ENCODE measurements at places on chromosomes 1 and 21.

- DNase-seq, result no peak
- no peaks in the 10 kb centered on the region for H3K36me3 ChIP-seq
- no peaks in the 10 kb centered on the region for H3K4me1 ChIP-seq
- no peak overlapping the region for H3K4me3 ChIP-seq
These were observed 95.0 kb downstream of the TEX35 start for GRCh38 chr1:178607718-178608408.

DNA sequence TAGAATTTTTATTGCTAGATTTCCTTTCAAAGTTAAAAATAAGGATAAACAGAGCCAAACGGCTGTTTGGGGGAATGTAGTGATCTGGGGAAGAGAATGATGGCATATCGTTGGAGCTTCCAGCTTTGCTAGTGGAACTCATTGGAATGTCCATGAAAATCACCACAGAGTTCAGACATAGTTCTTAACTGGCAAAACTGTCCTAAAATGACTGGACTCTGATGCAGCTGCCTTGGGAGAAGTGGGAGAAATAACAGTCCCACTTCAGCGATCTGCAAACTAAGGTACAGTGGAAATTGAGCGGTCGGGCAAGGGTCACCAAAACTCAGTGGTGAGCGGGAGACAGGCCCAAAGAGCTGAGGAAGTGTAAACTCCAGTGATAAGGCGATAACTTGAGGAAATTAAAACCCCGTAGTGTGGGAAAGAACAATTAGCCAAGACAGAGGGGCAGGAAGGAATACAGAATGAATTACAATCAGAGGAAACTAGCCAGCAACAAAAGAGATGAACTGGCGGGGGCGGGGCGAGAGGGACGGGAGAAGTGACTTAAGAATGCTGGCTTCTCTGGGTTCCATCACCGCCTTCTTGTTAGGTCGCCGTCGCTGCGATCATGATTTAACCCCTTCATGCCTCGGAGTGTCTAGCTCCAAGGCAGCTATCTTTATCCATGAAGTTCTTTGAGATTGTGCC, 89.8 kb upstream of the ARHGAP29 start:
- H3K4me3 ChIP-seq, result no peak overlapping the region
- no peak for DNase-seq
- no peaks in the 10 kb centered on the region for H3K36me3 ChIP-seq
- peaks cover 53% of the 10 kb centered on the region for H3K27me3 ChIP-seq
- no peaks in the 10 kb centered on the region for H3K4me1 ChIP-seq

- DNase-seq, result no peak
- no peak overlapping the region for H3K4me3 ChIP-seq
- H3K27me3 ChIP-seq, result no peaks in the 10 kb centered on the region
- H3K27ac ChIP-seq, result peak overlapping the region; percentile 44
These were observed 23.4 kb downstream of the POFUT2 start for GRCh38 chr21:45264146-45264911.

- H3K27me3 ChIP-seq, result peaks cover 49% of the 10 kb centered on the region
- H3K27ac ChIP-seq, result no peak overlapping the region
- DNase-seq, result no peak
These were observed 641.8 kb downstream of the MATN1 start for GRCh38 chr1:30081379-30082102.

GRCh38 chr1:218350035-218350525, 4.9 kb downstream of the TGFB2 start:
- H3K4me1 ChIP-seq, result peaks cover 50% of the 10 kb centered on the region
- no peak for DNase-seq
- no peaks in the 10 kb centered on the region for H3K36me3 ChIP-seq
- H3K4me3 ChIP-seq, result no peak overlapping the region

DNA sequence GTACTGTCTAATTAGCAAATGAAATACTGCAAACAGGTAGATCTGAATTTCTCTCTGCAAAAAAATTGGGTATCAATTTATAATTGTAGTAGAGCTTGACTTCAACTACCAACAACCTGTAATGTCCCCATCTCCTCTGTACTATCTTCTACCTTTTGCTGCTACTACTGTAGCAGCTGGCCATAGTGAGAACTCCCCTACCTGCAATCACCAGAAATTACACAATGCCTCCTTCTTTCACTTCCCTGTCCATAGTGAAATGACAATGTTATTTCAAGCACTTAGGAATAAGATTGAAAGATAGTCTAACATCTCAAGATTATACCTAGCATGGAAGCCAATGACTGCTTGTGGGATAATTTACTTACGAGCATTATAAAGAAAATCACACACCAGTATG, 100.4 kb downstream of the ACBD6 start:
- H3K4me1 ChIP-seq, result peaks cover 7% of the 10 kb centered on the region
- no peak overlapping the region for H3K4me3 ChIP-seq
- no peak for DNase-seq
- H3K36me3 ChIP-seq, result peaks cover 7% of the 10 kb centered on the region
- H3K27me3 ChIP-seq, result no peaks in the 10 kb centered on the region

DNA sequence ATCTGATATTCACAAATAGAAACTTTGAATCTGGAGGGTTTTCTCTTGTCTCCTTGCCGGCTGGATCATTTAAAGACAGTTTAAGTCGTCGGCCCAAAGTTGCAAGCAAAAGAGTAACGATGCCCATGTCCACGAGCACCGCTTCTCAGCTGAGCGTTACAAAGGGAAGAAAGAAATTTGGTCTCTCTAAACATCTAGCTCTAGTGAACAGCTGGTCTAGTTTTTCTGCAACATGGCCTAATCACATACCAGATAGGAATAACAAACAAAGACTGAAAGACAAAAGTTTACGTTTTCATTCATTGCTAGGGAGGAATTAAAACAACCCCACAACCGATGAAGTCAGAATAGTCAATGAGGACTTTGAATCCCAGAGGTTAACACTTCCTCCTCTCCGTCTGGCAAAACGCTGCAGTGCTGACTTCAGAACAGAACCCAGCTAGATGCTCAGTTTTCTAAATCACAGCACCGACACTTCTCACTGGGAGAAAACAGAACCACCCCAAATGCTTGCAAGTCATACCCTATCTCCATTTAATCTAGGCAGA, 69.4 kb downstream of the NTPCR start:
- H3K27ac ChIP-seq, result peak overlapping the region; percentile 51
- H3K27me3 ChIP-seq, result no peaks in the 10 kb centered on the region
- no peaks in the 10 kb centered on the region for H3K4me1 ChIP-seq
- DNase-seq, result no peak
- H3K4me3 ChIP-seq, result no peak overlapping the region
- peaks cover 41% of the 10 kb centered on the region for H3K36me3 ChIP-seq

- no peak overlapping the region for H3K4me3 ChIP-seq
- no peaks in the 10 kb centered on the region for H3K27me3 ChIP-seq
- H3K27ac ChIP-seq, result no peak overlapping the region
- H3K36me3 ChIP-seq, result peaks cover 29% of the 10 kb centered on the region
These were observed 27.5 kb downstream of the PEX14 start for GRCh38 chr1:10502206-10502605.

DNA sequence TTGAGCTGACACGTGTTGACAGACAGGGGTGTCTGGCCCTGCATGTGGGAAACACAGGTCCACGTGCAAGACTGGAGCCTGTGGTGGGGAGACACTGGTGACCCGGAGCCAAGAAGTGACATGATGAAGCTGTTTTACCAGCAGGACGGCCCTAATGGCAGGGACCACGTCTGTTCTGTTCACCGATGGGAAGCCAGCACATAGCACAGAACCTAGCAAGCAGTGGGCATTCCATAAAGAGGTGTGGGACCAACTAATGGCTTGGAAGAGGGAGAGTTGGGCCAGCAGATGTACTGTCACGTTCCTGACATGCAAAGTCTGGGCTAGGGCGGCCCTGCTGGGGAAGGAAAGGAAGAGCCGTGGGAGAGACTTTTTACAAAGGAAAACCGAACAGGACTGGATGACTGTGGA, 15.3 kb downstream of the NAV1 start:
- no peaks in the 10 kb centered on the region for H3K36me3 ChIP-seq
- H3K4me1 ChIP-seq, result no peaks in the 10 kb centered on the region
- H3K27ac ChIP-seq, result no peak overlapping the region
- no peak for DNase-seq
- no peak overlapping the region for H3K4me3 ChIP-seq
- H3K27me3 ChIP-seq, result peaks cover 1% of the 10 kb centered on the region

GRCh38 chr1:234932106-234932505, 196.5 kb downstream of the TOMM20 start:
- H3K4me1 ChIP-seq, result peaks cover 48% of the 10 kb centered on the region
- DNase-seq, result no peak
- H3K36me3 ChIP-seq, result no peaks in the 10 kb centered on the region

DNA sequence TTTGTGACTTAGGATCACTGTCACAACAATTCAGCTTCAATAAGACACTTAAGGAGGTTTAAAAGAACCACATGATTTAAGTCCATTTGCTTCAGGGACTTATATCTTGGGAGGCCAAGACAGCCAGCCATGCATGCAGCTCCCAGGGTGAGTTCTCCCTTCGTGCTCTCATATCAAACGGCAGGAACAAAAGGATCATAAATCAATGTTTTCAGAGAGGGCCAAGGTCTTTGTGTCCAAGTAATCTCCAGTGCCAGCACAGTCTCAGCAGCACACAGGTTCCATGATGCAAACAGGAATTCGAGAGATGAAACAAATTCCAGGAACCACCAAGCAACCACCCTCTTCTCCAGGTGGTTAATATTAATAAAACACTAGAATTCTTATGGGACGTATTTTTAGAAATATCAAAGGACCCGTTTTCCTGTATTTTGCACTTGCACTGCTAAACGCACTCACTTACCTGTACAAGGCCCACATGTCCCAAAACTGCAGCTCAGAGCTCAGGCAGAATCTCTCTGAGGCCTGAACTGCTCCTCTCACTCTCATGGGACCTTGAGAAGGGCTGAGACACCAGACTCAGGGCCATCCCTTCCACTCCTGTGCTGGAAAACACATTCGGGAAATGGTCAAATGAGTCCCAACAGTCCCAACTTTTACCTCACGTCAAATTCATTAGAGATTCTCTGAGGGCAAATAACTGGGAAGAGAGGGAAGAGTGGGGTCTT, 100.0 kb upstream of the RAB4A start:
- no peaks in the 10 kb centered on the region for H3K4me1 ChIP-seq
- no peak overlapping the region for H3K27ac ChIP-seq
- DNase-seq, result no peak
- H3K27me3 ChIP-seq, result peaks cover 2% of the 10 kb centered on the region
- H3K4me3 ChIP-seq, result no peak overlapping the region

DNA sequence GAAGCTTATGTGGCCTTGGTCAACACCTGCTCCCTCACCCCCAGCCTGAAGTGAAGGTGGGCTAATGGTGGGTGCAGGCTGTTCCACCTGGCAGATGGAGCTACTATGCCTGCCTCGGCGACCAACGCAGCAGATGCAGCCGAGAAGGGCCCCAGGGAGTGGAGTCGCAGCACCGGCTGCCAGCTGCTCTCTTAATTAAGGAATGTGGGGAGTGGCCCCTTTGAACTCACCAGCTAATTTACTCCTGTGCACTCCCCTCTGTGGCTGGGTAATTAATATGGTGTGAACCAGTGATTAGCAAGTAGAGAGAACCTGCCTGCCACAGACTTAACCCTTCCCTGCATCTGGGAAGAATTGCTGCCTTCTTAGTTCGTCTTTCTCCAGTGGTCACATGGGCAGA, 3.3 kb upstream of the SLAMF8 start:
- H3K27me3 ChIP-seq, result no peaks in the 10 kb centered on the region
- H3K4me1 ChIP-seq, result peaks cover 65% of the 10 kb centered on the region
- no peak overlapping the region for H3K4me3 ChIP-seq
- H3K36me3 ChIP-seq, result peaks cover 4% of the 10 kb centered on the region

GRCh38 chr21:32728456-32728839, 635 bp upstream of the SYNJ1 start:
- no peaks in the 10 kb centered on the region for H3K27me3 ChIP-seq
- peak overlapping the region; percentile 97 for H3K4me3 ChIP-seq
- peak overlapping the region; percentile 88 for H3K27ac ChIP-seq
- peaks cover 64% of the 10 kb centered on the region for H3K4me1 ChIP-seq
- no peak for DNase-seq
- H3K36me3 ChIP-seq, result peaks cover 13% of the 10 kb centered on the region

GRCh38 chr1:221783437-221783836, 41.5 kb upstream of the DUSP10 start:
- no peak for DNase-seq
- H3K4me1 ChIP-seq, result peaks cover 50% of the 10 kb centered on the region
- no peaks in the 10 kb centered on the region for H3K27me3 ChIP-seq
- H3K36me3 ChIP-seq, result no peaks in the 10 kb centered on the region
- peak overlapping the region; percentile 65 for H3K27ac ChIP-seq

DNA sequence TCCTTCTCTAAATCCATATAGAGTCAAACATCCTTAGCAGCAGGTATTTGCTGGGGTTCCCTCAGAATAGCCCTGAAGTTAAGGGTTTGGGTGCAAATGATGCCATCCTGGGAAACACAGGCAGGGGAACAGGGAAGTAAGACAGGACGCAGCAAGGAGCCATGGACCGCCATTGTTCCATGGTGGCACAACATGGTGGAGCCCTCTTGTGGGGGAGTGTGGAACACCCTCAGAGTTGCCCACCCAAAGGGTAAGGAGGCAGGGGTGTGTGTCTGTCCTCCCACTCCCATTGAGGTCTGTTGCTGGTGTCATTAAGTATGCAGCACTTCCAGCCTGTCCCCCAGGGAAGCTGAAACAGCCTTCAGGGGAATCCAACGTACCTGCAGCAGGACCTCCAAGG, 20.4 kb upstream of the RCAN1 start:
- no peaks in the 10 kb centered on the region for H3K27me3 ChIP-seq
- H3K4me3 ChIP-seq, result no peak overlapping the region
- no peaks in the 10 kb centered on the region for H3K36me3 ChIP-seq
- peaks cover 5% of the 10 kb centered on the region for H3K4me1 ChIP-seq

DNA sequence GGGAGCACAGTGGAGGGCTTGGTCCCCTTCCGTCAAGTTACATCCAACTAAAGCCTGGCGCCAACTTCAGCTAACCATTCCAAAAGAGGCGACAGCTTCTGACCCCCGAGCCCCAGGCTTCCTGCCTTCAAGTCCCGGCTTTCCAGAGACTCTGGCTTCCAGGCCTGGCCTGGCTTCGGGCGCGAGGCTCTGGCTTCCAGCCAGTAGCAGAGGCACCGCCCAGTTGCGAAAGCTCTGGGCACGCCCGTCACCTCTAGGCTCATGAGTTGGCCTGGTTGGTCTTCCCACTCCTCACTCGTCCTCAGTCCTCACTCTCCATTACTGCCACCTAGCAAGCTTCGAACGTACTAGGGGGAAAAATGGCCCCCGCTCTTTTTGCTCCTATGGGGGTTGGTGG, 30.0 kb upstream of the C1orf185 start:
- H3K4me3 ChIP-seq, result no peak overlapping the region
- no peaks in the 10 kb centered on the region for H3K36me3 ChIP-seq
- H3K27me3 ChIP-seq, result peaks cover 30% of the 10 kb centered on the region
- no peaks in the 10 kb centered on the region for H3K4me1 ChIP-seq

- H3K36me3 ChIP-seq, result no peaks in the 10 kb centered on the region
- H3K4me3 ChIP-seq, result no peak overlapping the region
- H3K27me3 ChIP-seq, result no peaks in the 10 kb centered on the region
- no peak for DNase-seq
- peaks cover 12% of the 10 kb centered on the region for H3K4me1 ChIP-seq
- no peak overlapping the region for H3K27ac ChIP-seq
These were observed 145.8 kb upstream of the ZNF648 start for GRCh38 chr1:182207300-182207699.

DNA sequence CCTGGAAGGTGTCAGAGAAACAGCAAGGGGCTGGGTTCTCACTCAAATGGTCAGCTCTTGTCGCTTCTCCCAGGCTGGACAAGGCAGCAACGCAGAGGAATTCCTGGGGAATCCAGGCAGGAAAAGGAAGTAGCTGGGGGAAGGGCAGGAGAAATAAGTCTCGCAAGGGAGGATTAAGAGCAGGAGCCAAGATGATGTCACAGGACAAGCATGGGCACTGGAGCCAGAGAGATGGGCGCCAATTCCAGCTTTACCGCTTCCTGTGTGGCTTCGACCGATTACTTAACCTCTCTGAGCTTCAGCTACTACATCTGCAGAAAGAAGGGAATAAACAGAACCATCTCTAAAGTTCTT, 70.5 kb downstream of the SSBP3 start:
- peaks cover 35% of the 10 kb centered on the region for H3K4me1 ChIP-seq
- H3K27ac ChIP-seq, result peak overlapping the region; percentile 24
- peaks cover 11% of the 10 kb centered on the region for H3K36me3 ChIP-seq
- DNase-seq, result no peak
- H3K4me3 ChIP-seq, result no peak overlapping the region
